Activated CD8-positive, alpha-beta memory T cell treated with anti-CD3 and anti-CD28 coated beads, Interleukin-2, amount 50 U/mL, for 4 hours (primary cell): ENCODE measurements at places on chromosomes 5 and 9.

DNA sequence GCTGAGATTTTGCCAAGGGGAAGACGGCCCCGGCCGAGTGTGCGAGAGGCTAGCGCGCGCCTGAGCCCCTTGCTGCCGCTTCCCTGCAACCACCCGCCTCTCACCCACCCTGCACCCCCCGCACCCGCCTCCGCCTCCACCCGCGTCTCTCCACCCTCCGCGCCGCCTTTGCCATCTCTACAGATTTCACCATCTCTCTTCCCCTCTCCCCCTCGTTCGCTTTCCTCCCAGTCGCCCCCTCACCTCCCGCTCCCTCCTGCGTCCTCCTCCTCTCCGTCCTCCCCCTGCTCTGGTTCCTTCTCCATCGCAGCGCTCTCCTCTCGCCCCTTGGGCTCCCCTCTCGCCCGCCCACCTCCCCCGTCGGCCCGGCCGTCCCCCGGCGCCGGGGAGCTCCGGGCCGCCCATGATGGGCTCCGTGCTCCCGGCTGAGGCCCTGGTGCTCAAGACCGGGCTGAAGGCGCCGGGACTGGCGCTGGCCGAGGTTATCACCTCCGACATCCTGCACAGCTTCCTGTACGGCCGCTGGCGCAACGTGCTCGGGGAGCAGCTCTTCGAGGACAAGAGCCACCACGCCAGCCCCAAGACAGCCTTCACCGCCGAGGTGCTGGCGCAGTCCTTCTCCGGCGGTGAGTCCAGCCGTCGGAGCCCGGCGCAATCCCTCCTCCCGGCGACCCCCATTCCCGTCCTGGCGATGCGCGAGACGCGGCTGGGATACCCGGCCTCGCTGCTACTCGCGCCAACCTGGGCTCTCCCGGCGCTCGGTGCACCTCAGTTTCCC lies at the start of gene PRDM12:
Gene PRDM12 (plus strand): TSS at position 344 of the 778 bp plus-strand sequence. CDS start 60 bp downstream, at position 404.
- no peak for DNase-seq

DNA sequence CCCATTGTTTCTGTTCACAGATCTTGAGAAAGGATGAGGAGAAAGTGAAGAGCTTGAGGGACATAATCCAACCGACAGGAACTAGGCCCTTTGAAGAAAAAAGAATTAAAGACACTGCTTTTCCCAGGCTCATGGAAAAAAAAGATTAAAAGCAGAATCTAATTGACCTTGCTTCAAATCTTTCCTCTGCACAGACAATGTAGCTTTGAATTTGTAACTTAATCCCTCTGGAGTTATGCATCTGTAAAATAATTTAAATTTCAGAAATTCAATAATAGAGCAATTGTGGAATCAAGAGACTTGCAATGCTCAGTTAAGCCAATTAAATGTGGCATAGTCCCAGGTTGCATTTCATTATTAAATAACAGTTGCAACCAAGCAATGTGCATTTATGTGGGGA lies 64.6 kb downstream of the SVEP1 start:
- DNase-seq: no peak

DNA sequence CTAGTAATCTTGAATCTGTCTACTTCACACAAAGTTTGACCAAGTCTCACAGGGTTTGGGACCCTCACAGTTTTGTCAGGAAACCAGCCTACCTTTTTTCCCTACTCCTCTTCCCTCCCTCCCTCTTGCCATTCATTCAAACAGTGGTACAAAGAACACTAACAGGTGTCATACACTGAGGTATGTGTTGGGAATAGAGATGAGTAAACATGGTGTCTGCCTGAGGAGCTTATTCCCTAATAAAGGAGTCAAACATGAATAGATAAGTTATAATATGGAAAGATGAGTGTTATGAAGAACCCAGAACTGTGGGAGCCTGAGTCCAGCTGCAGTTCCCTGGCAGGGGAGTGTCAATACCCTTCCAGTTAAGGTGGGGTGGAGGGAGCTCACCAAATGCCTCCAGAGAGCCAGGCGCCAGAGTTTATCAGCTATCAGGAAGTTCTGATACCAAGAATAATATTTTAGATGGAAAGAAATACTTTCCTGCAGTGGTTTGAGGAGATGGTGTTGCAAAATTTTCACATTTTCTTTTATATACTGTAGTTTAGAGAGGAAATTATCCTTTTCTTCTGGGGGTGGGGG lies 183.4 kb upstream of the NR3C1 start:
- no peak for DNase-seq

DNA sequence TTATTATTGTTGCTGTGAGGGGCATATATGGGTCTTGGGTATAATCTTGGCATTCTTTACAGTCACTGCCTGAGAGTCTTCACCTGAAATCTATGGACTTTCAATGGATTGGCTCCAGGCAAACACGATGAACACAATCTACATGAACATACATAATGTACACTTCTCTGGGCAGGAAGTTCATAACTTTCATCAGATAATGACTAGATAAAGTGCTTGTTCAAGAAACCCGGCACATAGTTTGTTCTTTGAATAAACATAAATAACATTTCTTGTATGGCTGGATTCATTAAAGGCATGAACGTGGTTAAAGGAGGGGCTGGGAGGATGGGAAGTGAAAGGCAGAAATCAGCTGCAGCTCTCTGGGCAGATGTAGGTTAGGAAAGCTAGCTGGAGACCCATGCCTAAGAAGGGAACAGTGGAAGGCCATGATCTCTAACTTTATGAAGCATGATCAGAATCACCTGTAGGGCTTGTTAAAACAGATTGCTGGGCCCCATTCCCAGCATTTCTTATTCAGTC lies 306.9 kb upstream of the EFNA5 start:
- no peak for DNase-seq

GRCh38 chr9:108474356-108474755 lies 381.4 kb downstream of the ACTL7B start:
- DNase-seq: no peak

DNA sequence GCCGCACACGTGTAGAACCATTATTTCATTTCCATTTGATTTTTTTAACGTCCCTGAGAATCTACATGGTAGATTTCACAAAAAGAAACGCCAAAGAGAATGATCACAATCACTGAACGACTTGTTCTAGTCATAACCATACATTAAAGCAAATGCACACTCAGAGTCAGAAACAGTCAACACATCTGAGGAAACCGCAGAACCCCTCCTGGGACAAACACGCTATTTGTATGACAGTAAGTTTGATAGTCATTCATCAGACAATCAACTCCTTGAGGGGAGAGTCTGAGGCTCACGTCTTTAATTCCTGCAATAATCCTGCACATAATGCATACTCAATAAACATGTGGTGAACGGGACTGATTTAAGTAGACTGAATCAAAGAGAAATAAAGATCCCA lies 129.2 kb downstream of the MED27 start:
- no peak for DNase-seq

- no peak for DNase-seq
Measured at GRCh38 chr9:72721067-72721466, 199.7 kb downstream of the TMC1 start.

- DNase-seq: no peak
Measured at GRCh38 chr9:18504707-18505106, 30.8 kb downstream of the ADAMTSL1 start.

DNA sequence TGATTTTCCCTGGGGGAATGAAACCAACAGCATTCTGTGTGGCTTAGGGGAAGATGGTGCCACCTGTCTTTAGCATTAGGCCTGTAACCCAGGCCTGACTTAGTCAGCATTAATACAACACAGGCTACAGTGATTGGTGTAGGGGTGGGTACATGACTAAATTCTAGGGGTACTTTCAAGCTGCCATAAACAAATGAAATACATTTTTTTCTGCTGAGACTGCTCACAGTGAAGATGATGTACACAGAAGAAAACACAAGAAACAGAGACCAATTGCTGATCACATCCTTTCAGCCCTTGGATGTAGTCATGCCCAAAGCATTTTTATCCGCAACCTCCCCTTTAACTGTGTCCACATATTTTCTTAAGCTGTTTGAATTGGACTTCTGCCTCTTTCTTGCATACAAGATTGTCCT lies 527.2 kb downstream of the KCTD16 start:
- no peak for DNase-seq

DNA sequence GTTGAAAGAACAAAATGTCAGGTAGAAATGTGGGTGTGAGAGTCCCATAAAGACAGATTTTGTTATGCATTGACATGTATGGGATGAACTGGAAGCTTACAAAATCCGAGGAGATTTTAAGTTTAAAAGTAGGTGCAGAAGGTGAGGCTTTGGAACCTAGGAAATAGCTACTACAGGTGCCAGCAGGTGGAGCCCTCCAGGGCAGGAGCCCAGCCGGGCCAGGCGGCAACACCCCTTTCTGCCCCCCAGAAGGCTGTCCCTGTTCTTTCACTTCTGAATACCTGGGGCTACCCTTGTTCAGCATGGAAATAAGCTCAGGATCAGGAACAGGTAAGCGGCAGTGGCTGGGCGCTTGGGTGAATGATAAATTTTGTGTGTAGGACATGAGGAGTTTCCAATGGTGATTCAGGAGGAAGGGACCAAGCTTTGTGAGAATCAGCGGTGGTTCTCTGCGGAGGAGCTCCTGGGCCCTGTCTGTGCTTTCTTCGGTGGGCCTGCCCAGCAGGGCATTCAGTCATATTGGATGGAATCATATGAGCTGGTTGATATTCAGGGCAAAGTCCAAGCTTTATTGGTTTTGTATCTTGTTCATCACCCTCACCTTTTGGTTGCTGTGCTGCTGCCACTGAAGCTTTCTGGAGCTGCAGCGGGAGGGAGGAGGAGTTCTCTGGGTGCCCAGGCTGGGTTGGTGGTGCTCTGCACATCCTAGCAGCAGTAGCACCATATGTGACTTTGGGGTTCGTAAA lies 12.3 kb downstream of the PCBD2 start:
- no peak for DNase-seq

DNA sequence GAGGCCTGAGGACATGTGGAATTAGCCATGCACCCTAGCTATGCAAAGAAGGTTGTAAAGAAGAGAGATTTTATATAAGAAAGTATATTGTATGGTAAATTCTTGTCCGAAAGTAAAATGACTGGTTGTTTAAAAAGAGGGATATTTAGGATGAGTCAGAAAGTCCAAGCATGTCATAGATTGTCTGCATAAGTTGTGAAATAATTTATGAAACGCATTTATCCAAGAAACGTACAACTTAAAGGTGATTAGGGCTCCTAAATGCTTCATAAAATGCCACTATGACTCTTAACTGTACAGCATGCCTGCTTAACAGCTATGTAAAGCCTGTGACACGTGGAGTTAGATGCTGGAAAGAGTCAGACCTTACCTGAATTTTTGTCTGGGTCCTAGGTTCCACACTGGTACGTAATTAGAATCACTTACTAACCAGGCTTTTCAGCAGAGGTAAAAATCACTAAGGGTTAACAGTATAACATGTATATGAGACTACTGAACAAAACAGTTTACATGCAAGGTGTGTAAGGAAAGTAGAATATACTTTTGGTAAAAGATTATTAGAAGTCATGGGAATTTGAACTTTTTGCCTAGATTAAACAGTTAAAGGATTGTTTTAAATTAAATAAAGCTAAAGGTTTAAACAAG lies 37.0 kb upstream of the ARL15 start:
- DNase-seq: no peak

DNA sequence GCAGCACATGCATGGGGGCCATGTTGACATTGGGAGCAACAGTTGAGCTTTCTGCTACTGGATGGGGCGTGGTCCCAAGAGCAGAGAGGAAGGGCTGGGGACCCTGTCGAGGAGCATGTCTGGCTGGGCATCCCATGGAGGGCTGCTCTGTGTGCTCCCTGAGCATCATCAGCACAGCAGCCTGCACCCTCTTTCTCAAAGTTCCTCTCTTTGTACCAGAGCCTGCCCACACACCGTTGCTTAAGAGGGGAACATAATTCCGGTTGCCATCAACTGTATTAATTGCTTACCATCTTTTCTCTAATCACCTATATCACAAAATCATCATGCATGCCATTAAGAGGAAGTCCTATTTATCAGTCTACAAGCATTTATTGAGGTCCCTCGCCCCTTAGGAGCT lies 55.2 kb upstream of the DIRAS2 start:
- no peak for DNase-seq

DNA sequence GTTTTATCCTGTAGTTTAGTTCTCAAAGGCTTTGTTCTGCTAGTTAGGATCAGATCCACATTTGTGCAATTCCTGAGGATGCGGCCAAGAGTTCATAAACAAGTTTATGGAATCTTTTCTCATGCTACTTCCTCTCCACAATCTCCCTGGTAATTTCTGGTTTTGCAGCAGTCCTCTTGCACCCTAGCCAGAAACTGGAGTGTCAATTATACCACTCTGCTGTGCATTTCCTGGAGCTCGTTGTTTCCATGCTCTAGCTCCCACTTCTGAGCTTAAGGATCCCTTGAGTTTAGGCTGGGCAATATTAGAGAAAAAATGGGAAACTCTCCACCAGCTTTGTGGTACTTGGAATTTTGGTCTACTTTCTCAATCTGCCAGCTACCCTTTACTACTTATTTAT lies 474.7 kb downstream of the DIRAS2 start:
- no peak for DNase-seq

DNA sequence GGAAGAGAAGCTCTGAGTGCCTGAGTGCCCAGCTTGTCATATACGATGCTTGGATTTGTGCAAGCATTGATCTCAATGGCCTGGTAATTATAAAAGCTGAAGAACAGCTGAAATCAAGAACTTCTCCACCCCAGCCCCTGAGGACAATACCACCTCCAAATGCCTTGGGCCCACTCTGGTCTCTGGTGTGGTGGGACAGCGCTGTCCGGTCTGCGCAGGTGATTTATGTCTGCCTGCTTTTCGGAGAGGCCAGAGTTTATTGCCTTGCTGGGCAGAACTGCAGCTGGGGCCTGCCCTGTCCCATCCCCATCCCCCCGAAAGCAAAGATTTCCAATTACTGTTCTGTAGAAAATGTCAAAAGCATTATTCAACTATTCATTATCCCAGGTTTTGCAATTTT lies 1.1 kb upstream of the PDZD2 start:
- no peak for DNase-seq

DNA sequence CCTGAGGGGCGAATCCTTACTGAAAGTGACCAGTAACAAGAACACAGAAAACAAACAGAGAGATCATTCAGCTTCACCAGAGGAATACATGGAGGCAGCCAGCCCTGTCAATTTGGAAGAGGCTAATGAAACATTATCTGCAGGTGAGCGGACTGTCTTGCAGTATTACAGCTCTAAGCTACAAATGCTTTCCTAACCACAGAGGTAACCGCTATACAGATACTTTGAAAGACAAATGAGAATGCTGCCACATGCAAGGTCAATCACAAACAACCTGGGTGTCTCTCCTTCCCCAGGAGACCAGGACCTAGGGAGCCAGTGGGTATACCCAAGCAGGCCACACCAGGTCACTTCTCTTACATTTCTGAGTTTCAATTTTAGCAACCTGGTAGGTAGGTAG lies 30.2 kb downstream of the EFNA5 start:
- DNase-seq: no peak

DNA sequence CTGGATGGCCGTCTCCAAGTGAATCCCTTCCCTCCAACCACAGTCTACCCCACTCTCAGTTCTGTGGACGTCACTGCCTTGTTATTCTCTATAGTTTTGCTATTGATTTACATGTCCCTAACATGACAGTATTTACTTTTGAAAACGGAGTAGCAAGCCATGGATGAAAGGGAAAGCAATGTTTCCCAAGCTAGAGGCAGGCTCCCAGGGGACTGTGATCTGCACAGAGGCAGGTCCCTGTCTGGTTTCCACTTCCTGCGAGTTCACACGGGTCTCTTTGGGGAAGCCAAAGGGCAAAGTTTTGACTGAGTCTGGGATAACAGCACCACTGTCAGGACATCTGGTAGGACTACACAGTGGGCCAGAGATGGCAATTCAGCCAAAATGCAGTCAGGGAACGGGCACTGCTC lies 12.7 kb downstream of the C9orf153 start:
- DNase-seq: no peak

- DNase-seq: no peak
Measured at GRCh38 chr5:25009063-25009462, 364.3 kb upstream of the CDH10 start.
